ENCODE measurements at places on chromosomes 1 and 21.
A peak's percentile ranks its signal among the peaks of the same experiment; 100 is the strongest.

DNA sequence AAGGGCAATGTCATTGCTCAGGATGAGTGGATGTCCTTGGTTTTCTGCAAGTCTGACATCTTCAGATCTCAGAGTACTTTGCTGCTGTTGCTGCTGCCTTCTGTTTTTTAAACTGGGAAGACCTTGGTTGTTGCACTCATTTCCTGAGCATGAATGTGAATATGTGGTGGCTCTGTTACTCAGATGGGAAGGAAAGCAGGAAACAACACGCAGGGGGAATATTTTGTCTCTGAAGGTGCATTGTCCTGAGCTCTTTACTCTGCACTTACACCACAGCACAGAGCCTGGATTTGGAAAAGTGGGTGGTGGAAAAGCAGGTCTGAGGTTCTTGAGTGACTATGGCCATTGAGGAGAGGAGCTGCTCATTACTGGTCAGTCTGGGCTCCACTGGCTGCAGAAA, 36.3 kb downstream of the PTGFRN start:
- no peak for DNase-seq

DNA sequence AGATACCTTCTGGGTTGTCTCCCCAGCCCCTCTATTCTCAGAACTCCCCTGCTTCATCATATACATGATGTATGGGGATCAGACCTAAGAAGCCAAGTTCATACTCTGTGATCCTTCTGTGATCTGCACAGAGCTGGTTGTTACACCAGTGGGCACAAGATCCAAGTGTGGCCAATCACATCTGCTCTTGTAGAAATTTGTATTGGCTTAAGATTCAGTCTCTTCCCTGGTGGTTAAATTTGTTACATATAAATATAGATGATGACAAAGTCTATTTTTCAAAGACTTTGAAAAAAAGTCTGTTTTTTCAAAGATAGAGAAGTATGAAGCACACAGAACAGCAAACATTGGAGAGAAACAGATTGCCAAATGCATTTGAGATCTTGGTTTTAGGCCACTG, 135.8 kb upstream of the FGGY start:
- no peak for DNase-seq

DNA sequence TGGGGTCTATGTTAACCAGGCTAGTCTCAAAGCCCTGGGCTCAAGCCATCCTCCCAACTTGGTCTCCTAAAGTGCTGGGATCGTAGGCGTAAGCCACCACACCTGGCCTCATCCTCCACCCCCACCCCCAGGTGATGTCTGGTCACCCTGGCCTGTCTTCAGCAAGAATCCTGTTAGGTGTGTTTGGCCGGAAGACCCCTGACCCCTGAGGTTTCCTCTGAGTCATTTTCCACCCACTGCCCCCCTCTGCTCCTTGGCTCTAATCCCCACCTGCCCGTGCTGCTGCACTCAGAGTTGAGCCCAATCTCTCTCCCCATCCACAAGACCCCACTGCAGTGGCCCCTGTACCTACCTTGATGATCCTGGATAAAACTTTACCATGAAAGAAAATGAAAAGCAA, 25.2 kb downstream of the SLC66A1 start:
- no peak for DNase-seq

- no peak for DNase-seq
Measured at GRCh38 chr1:108066808-108067207, 101.8 kb upstream of the VAV3 start.

- DNase-seq, result no peak
Measured at GRCh38 chr1:229808272-229808671, 182.2 kb downstream of the URB2 start.

DNA sequence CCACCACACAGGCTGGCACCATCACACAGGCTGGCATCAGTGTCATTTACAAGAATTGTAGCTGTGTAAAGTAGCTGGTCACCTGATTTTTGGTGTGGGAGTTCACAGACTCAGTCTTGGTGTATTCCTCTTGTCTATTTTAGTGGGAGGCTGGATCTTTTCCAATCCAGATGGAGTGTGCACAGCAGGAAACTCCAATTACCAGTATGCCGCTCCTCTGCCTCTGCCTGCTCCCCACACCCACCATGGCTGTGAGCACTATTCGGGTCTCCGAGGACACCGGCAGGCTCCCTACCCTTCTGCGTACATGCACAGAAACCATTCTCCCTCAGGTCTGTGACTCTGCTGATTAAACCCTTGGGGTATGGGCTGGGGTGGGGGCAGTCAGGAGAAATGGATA, 24.2 kb downstream of the TBX19 start:
- peak; percentile 57 for DNase-seq

- no peak for DNase-seq
Measured at GRCh38 chr1:47393141-47393540, 22.9 kb upstream of the FOXE3 start.

DNA sequence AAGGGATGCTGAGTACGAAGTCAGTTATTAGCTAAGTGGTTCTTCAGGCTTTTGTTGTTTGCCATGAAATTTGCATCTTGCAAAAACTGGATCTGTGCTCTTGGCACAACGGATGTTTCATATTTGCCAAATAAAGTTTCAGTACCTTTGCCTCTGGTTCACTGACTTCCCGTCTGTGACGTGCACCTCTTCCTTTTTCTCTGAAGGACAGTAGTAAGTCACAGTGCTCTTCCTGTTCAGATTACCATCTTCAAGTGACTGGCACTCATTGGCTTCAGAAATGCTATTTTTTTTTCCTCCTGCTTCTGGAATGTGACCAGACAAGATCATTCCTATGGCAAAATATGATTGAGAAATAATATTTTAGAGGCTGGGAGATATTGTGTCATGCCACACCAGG, 75.9 kb upstream of the GREM2 start:
- no peak for DNase-seq

DNA sequence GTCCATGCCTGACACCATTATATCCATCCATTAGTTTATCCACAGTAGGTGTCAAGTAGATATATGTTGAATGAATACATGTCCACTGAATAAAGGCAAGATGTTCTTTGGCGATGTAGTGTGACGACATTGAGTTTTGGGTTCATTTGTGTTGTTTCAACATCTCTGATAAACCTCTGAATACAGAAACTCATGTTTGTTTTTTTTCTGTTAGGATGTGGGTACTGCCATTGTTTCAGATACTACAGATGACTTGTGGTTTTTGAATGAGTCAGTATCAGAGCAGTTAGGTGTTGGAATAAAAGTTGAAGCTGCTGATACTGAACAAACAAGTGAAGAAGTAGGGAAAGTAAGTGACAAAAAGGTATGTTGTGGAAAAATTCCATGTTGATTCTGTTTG, 28.1 kb downstream of the MDM4 start:
- DNase-seq, result no peak

- peak; percentile 50 for DNase-seq
Measured at GRCh38 chr1:44835738-44836675, 7.0 kb downstream of the PTCH2 start.

- DNase-seq, result peak; percentile 60
Measured at GRCh38 chr1:27521861-27522431, 32.0 kb upstream of the WASF2 start.

- DNase-seq, result no peak
Measured at GRCh38 chr1:12769031-12769430, 4.5 kb upstream of the PRAMEF12 start.

DNA sequence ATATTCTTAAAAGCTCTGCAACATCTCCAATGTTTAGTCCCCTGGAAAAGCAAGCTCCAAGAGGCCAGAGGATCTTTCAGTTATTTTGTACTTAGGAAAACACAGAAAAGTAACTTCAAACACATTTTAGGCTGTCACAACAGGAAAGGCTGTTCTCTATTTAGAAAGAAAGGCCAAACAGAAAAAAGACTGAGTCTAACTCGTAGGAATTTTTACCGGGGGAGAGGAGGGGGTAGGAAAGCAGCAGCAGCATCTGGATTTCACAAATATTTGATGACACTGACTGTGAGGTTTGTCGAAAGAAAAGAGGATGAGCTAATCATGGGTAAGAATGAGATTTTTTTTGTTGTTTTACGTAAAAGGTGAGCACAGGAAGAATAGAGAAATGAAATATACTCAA, 107.1 kb downstream of the EIF4G3 start:
- DNase-seq, result no peak

DNA sequence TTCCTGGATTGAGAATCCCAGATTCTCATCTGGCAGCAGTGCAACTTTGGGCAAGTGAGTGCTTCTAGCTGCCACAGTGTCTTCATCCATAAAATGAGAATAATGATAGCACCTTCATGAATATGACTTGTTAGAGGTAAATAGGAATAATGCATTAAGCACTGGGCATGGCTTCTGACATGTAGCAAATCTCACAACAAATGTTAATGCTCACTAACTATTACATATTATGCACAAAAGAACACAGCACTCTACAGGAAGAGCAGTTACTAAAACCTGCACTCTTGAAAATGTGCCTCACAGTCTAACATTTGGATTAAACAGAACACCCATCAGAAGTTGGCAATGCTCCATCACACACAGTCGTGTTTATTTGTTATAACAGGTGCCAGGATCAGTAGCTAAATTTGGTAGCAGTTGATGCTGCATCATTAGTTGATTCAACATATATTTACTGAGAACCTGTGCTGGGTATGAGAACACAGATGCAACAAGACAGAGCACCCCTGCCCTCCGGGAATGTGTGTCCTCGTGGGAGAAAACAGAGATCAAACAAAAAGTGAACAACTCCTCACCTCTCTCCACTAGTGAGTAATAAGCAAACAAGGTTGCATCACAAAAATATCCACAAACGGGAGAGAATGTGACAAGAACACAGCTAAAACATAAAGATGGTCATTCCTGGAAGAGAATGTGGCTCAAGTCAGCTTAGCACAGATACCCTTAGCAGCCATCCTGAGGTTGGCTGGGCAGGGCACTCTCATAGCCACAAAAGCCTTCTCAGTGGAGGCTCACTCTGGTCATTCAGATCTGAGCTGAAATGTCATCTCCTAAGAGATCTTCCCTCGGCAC, 26.2 kb upstream of the LBR start:
- DNase-seq, result peak; percentile 38

DNA sequence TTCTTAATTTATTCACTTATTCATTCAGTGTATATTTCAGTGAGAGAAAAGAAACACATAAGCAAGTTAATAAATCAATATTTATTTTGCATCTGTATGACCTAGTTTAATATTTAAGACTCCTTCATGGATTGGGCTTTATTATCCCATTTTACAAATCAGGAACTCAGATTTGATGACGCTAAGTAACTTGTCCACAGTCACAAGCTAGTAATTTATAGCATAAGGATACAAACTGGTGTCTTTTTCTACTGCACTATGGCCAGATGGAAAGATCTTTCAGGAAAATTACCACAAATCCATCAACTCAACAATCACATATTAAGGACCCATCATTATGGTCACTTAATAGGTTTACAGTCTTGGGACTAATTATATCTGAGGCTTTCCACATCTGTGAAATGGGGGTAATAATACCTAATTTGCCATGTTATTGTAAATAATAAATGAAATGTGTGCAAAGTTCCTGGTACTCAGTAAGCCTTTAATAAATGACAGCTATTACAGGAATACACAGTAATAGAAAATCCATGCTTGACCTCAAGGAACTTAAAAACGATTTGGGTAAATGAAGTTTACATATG, 13.3 kb downstream of the CDKN2C start:
- DNase-seq, result peak; percentile 62

DNA sequence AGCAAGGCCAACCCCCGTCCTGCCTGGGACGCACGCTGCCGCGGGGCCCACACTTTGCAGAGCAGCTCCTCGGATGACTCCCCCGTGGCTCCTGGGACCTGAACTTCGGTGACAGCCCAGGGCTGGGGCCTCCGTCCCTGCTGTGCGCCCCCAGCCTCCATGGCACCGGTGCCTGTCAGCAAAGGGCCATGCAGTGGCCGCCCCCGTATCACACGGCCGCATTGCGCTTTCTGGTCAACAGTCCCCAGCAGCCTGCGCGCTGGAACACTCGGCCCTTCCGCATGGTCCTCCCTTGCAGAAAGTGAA, 18.0 kb downstream of the NADK start:
- no peak for DNase-seq

DNA sequence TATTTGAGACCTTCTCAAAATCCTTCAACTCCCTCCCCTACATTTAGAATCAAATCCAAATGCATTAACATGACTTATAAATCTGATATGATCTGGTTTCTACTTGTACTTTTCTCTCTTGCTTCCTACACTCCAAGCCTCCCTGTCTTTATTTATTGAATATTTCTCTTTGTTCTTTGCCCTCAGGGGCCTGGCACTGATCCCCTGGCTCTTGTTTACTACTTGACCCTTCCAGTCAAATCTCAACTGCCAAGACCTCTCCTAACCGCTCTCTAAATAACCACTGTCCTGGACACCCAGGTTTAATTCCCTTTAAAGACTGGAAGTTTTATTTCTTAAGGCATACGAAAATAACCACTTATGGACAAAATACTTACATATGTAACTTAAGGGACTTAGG, 248.9 kb downstream of the CHRM3 start:
- no peak for DNase-seq

DNA sequence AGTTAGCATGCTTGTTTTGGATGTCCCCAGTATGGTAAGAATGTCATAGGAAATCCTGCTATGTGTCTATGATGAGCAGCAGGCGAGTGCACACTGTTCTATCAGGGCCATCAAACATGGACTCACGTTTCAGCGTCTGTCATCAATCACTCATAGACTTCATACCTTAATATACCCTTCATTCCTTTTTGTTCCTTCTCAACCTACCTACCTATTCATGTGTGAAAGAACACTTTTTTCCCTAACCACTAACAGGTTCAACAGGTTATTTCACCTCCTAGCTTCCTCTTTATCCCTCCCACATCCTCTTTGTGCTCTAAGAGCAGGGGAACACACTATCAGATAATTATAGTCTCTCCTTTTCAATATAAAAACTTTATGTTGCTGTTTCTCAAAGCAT, 300.6 kb downstream of the TM2D1 start:
- DNase-seq, result no peak

GRCh38 chr1:215905493-215906115, 338.5 kb downstream of the KCTD3 start:
- DNase-seq, result no peak
